ENCODE measurements at places on chromosomes 5 and 9. TPM values are rescaled to one million over a fixed set of nuclear protein-coding genes. Genes with fewer than 3 reads are reported as not detected.

KIF20A gene
- total RNA-seq: 28.8 TPM

NTRK2 gene
- 4.7 TPM for total RNA-seq

HTR4 gene
- not detected for total RNA-seq

POU5F2 gene
- total RNA-seq: 1.1 TPM

DMRT3 gene
- total RNA-seq: 0.53 TPM

DNA sequence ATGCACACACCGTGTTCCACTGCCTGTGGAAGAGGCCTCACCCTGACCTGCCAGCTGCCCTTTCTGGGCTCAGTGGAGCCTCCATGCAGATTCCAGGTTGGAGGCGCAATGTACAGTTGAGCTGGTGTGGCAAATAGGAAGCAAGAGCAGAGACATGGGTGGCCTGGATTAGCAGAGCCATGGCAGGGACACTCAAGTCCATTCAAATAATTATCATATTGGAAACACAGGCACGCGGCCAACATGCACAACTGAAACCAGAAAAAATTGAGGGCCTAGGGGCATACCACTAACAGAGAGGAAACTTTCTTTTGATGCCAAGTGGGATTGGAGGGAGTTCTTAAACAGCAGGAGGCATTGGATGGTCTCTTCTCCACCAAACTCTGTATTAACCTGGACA is 35.8 kb downstream of the OTULINL start:
- peaks cover 30% of the 10 kb centered on the region for H3K36me3 ChIP-seq
- peaks cover 5% of the 10 kb centered on the region for H3K4me1 ChIP-seq
- H3K4me3 ChIP-seq: no peak overlapping the region
- no peak overlapping the region for H3K27ac ChIP-seq
- DNase-seq: no peak

- H3K27ac ChIP-seq: no peak overlapping the region
- DNase-seq: no peak
- peaks cover 14% of the 10 kb centered on the region for H3K4me1 ChIP-seq
- H3K27me3 ChIP-seq: no peaks in the 10 kb centered on the region
Observed at GRCh38 chr9:8366161-8366926, 566.8 kb upstream of the DMAC1 start.

GRCh38 chr5:2735996-2736395 is 15.5 kb downstream of the IRX2 start:
- H3K4me3 ChIP-seq: no peak overlapping the region
- no peaks in the 10 kb centered on the region for H3K4me1 ChIP-seq
- no peak overlapping the region for H3K27ac ChIP-seq
- no peaks in the 10 kb centered on the region for H3K36me3 ChIP-seq
- DNase-seq: no peak

GRCh38 chr9:93226819-93227218 is 42.9 kb downstream of the WNK2 start:
- no peaks in the 10 kb centered on the region for H3K27me3 ChIP-seq
- H3K4me3 ChIP-seq: no peak overlapping the region
- peaks cover 34% of the 10 kb centered on the region for H3K4me1 ChIP-seq
- no peak for DNase-seq
- no peak overlapping the region for H3K27ac ChIP-seq

DNA sequence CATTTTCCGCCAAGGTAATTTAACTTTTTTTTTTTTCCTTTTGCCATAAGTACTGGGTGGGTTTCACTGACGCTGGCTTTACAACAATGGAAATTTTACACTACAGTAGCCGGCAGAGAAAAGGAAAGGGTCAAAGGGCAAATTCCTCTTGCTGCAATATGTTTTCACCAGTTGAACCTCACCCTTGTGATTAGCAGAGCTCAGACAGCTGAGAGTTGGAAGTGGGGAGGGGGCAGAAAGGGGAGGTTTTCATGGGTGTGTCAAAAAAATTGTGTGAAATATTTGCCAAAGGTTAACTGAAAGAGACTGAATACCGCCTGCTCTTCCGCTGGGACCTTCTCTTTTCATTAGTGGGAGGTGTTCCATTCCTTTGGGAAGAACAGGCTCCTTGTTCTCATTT is 296.9 kb downstream of the ADAMTS6 start:
- no peak overlapping the region for H3K4me3 ChIP-seq
- H3K27me3 ChIP-seq: no peaks in the 10 kb centered on the region

DNA sequence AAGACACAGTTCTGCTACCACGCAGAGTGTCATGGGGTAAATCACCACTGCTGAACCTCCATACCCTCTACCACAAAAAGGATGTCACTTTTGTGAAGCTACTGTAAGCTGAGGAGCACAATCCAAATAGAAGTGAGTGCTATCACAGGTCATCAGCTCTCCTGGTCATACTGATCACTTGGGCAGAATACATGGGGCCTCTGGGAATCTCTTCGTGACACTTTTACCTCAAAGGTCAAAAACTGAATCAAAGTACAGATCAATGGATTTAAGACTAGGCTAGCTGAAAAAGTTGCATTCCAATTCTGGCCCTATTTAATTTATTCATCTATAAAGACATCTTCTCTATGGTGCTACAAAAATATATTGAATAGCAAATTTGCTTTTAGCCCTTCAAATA is 115.5 kb downstream of the MPDZ start:
- peaks cover 18% of the 10 kb centered on the region for H3K36me3 ChIP-seq
- DNase-seq: no peak
- H3K4me3 ChIP-seq: no peak overlapping the region
- no peaks in the 10 kb centered on the region for H3K4me1 ChIP-seq

DNA sequence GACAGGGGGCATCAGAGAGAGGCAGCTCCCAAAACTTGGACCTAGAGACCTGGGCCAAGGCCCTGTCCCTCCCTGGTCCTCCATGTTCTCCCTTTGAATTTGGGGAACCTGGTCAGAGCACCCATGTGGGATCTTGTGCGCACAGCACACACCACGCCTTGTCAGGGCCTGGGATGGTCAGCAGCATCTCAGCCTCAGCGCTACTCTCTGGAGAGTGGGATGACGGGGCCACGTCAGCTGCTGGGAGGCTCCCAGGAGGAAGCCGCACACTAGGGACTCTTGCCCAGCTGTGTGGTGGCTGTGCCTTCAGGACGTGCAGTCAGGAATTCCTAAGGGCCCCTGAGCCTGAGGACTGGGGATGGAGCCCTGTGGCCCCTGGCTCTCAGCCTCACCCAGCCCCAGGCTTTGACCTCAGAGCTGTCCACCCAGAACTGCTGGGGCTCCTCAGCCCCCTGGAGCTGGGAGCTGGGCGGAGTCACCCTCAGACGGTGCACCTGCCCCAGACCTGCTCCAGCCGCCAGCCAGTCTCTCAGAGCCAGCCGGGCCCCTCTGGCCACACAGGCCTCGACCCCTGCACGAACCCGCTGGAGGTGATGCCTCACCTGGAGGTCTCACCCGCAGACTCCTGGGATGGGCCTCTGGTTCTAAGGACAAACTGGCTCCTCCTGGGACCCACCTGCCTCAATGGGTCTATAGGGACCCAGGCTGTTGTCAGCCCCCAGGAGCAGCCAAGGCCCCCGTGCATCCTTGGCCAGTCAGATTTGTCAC is 38.3 kb upstream of the EGFL7 start:
- H3K27ac ChIP-seq: no peak overlapping the region
- H3K27me3 ChIP-seq: peaks cover 5% of the 10 kb centered on the region
- no peaks in the 10 kb centered on the region for H3K36me3 ChIP-seq
- peaks cover 20% of the 10 kb centered on the region for H3K4me1 ChIP-seq
- no peak overlapping the region for H3K4me3 ChIP-seq

DNA sequence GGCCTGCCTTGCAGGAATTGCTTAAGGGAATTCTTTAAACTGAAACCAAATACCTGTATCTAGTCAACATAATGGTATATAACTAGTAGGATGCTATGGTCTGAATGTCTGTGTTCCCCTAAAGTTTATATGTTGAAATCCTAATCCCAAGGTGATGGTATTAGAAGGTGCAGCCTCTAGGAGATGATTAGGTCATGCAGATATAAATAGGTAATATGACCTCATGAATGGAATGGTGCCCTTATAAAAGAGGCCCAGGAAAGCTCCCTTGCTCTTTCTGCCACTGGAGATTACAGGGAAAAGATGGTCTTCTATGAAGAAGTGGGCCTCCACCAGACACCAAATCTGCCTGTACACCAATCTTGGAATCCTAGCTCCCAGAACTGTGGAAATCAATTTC is 7.4 kb upstream of the KIAA1958 start:
- no peaks in the 10 kb centered on the region for H3K27me3 ChIP-seq
- H3K36me3 ChIP-seq: peaks cover 23% of the 10 kb centered on the region
- no peak overlapping the region for H3K4me3 ChIP-seq
- H3K27ac ChIP-seq: no peak overlapping the region
- H3K4me1 ChIP-seq: no peaks in the 10 kb centered on the region

- peaks cover 5% of the 10 kb centered on the region for H3K4me1 ChIP-seq
- H3K4me3 ChIP-seq: no peak overlapping the region
- no peaks in the 10 kb centered on the region for H3K36me3 ChIP-seq
- peak overlapping the region; percentile 90 for H3K27ac ChIP-seq
- no peaks in the 10 kb centered on the region for H3K27me3 ChIP-seq
Observed at GRCh38 chr9:134404376-134405358, 78.4 kb downstream of the RXRA start.

DNA sequence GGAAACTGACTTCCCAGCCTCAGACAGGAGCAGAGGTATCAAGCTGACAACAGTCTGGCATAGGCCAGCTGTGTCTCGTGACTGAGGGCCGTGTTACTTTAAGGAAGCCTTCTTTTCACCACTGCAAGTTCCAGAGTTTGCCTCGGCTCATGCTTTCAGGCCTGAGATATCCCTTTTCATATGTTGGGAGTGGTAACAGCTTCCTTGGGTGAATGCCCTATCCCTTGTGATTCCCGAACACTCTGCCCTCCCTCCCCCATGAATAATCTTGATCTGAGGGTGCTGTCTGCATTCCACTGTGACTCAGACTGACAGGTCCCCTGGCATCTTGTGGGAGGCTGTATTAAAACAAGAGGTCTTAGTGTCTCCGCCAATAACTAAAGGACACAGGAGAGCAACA is 49.7 kb upstream of the ARL15 start:
- H3K36me3 ChIP-seq: peaks cover 2% of the 10 kb centered on the region
- no peaks in the 10 kb centered on the region for H3K27me3 ChIP-seq
- no peak for DNase-seq

GRCh38 chr5:37839407-37840052 is at the start of gene GDNF:
TSS of gene GDNF (minus strand) at chr5:37840041. CDS start at chr5:37834796, 5,245 bp downstream.
- peaks cover 12% of the 10 kb centered on the region for H3K4me1 ChIP-seq
- no peak within 1 kb of the TSS for H3K27ac ChIP-seq
- H3K36me3 ChIP-seq: no peaks in the 10 kb centered on the region
- peak; percentile 25 for DNase-seq
- peaks cover 90% of the 10 kb centered on the region for H3K27me3 ChIP-seq

- H3K27me3 ChIP-seq: no peaks in the 10 kb centered on the region
- no peak overlapping the region for H3K4me3 ChIP-seq
- no peak for DNase-seq
- H3K36me3 ChIP-seq: peaks cover 3% of the 10 kb centered on the region
- peaks cover under 1% of the 10 kb centered on the region for H3K4me1 ChIP-seq
Observed at GRCh38 chr5:172035049-172035448, 28.6 kb upstream of the FBXW11 start.
